ENCODE measurements at places on chromosomes 12 and 14. TPM values are rescaled to one million over a fixed set of nuclear protein-coding genes. Genes with fewer than 3 reads are reported as not detected.

Gene FZD10
- total RNA-seq = 0.09 TPM

- no peak for DNase-seq
- peaks cover 33% of the 10 kb centered on the region for H3K4me1 ChIP-seq
- no peaks in the 10 kb centered on the region for H3K27me3 ChIP-seq
- no peaks in the 10 kb centered on the region for H3K36me3 ChIP-seq
Measured at GRCh38 chr14:68682166-68683103, 110.4 kb downstream of the ZFP36L1 start.

Gene TMEM117
- 28.0 TPM for total RNA-seq

DNA sequence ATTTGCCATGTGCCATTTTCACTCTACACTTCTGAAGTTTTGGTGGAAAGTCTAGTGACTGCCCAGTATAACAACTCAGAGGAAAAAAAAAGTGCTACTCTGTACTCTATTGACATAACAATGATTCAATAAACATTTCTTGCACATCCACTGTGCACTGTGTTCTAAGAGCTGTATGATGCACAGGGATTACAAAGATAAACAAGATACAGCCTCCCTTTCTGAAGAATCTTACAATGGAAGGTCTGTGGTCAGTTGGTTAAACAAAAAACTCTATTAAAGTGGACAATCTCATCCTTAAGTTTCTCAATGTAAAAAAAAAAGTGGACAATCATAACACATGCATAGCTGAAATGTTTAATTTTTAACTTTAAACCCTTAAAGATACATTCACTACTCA is 105.7 kb upstream of the RASSF8 start:
- 0 out of 2 replicates have a peak, but pooled peaks cover 5% of the 10 kb centered on the region for H3K4me1 ChIP-seq
- no peak overlapping the region for H3K27ac ChIP-seq
- no peaks in the 10 kb centered on the region for H3K36me3 ChIP-seq
- no peak for DNase-seq
- no peak overlapping the region for H3K4me3 ChIP-seq
- no peaks in the 10 kb centered on the region for H3K27me3 ChIP-seq

Gene RTL1
- not detected for total RNA-seq

DNA sequence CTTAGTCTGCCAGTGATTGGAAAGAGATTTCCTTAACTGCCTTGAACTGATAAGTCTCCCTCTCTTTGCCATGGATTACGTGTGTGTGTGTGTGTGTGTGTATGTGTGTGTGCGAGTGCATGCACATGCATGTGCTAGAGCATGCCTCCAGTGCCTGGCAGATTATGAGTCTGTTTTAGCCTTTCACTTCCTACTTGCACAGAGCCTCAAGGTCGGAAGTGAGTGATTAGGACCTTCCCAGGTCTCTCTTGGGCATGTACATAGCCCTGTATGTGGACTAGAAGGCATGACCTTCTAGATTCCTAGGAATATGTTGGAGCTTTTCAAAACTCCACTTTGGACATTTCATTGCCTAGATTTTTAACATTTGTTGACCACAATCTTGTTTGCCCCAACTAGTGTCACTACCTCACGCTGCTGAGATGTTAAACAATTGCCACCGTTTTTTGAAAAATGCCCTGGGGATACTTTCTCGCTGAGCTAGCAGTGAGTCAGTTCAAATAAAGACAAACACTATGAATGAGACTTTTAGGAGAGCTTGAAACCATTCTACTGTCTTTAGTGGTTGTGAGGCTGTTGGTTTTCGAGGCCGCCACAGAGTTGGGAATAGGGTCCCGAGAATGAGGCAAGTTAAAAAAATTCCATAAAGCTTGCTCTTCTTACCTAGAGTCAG is 28.2 kb downstream of the KIAA0586 start:
- H3K4me1 ChIP-seq = no peaks in the 10 kb centered on the region
- no peaks in the 10 kb centered on the region for H3K27me3 ChIP-seq
- H3K27ac ChIP-seq = no peak overlapping the region
- peak; percentile 5 for DNase-seq
- H3K36me3 ChIP-seq = no peaks in the 10 kb centered on the region

Gene ACSM4
- total RNA-seq = not detected

All from Caco-2 (cell line).